T-helper 2 cell (primary cell): ENCODE measurements at places on chromosomes 3 and 15.

- DNase-seq = no peak
These were observed 106.3 kb downstream of the RORA start for GRCh38 chr15:61122647-61123375.

DNA sequence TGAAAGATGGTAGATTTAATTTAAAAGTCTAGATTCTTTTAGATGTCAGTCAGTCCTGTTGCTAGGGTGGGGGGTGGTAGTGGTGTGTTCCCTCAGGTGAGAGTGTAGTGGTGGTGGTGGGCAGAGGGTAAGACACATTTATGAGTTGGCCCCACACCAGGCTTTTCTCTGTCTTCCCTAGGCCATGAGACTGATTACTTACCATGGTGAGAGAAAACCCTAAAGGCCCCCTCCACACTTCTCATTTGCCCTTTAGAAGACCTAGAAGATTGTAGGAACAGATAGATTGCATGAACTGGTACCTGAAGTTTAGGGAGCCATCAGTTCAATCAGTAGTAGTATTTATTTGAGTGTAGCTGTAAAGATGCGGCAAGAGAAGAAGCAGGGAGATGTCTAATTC lies 20.9 kb downstream of the FNDC3B start:
- no peak for DNase-seq

GRCh38 chr15:65910341-65910740 lies 41.0 kb downstream of the RAB11A start:
- no peak for DNase-seq

DNA sequence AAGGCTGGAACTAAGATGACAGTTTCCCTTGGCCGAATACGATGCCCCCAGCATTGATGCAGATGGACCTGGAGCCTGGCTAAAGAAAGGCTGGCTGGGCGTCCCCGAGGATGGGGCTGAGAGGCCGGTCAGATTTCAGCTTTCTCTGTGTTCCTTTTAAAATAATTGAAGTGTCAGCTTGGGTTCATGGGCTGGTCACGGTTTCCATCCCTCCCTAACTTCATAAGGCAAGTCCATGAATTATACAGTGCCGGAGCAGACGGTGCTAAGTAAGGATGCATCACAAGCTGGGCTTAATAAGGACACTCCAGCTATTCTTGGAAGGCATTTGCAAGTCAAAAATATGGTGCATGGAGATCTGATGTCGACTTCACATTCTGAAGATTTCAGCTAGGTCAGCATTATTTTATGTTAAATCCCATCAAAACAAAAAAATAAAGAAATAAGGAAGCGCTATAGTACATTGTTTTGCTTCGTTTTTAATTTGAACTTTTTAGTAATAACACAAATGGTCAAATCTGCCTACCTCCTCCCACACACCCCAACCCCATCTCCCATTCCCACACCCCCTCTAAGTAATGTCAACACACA lies 220.8 kb downstream of the RPLP1 start:
- no peak for DNase-seq

GRCh38 chr3:81249540-81250029 lies 511.9 kb downstream of the GBE1 start:
- DNase-seq = no peak

DNA sequence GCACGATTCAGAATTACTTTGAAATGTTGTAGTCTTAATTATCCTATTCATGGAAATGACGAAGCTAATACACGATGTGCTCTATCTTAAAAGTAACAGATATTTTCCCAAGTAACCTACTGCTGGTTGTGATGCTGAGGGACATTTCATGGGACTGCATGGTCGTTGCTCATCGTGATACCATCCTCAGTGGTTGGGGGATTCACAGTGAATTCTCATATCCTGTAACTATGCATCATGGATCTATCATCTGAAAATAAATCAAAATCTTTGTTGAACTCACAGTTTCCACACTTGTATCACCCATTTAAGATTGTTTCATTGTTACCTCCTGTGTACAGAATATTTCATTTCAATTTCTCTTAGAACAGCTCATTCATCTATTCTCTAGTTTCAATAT lies 84.7 kb downstream of the OPA1 start:
- no peak for DNase-seq

DNA sequence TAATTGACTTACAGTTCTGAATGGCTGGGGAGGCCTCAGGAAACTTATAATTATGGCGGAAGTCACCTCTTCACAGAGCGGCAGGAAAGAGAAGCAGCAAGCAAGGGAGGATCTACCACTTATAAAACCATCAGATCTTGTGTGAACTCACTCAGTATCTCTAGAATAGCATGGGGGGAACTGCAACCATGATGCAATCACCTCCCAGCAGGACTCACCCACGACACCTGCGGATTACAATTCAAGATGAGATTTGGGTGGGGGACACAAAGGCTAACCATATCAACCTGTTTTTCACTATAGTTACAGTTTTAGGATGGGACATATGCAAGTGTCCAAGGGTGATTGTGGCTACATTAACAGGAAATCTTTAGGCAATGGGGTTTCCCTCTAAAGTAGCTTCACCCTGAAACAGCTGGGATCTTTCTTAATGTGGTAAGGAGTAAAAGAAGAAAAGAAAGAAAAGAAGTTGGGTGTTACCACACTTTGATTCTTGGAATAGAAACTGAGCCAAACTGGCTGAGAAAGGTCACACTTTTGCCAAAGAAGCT lies 453.8 kb downstream of the OTOL1 start:
- DNase-seq = no peak

- no peak for DNase-seq
These were observed 53.0 kb downstream of the TBC1D2B start for GRCh38 chr15:78024519-78024870.

GRCh38 chr3:169272532-169272931 lies 391.0 kb downstream of the MECOM start:
- DNase-seq = no peak

GRCh38 chr3:4866866-4867265 lies 112.4 kb upstream of the BHLHE40 start:
- DNase-seq = no peak

DNA sequence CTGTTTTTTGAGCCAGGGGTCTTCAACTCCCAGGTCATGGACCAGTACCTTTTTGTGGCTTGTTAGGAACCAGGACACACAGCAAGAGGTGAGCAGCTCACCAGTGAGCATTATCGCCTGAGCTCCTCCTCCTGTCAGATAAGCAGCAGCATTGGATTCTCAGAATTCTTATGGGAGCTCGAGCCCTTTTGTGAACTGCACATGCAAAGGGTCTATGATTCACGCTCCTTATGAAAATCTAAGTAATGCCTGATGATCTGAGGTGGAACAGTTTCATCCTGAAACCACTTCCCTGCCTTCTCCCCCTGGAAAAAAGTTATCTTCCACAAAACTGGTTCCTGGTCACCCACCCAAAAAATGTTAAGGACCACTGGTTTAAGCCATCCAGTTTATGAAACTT lies 1047.6 kb downstream of the OTOL1 start:
- DNase-seq = no peak

GRCh38 chr15:89928421-89928820 lies 15.7 kb upstream of the ARPIN start:
- DNase-seq = no peak

GRCh38 chr3:13884851-13885703 lies 5.2 kb upstream of the WNT7A start:
- DNase-seq = peak; percentile 33

GRCh38 chr3:13108861-13109260 lies 35.6 kb upstream of the IQSEC1 start:
- no peak for DNase-seq

GRCh38 chr3:128442070-128442469 lies 24.6 kb downstream of the DNAJB8 start:
- DNase-seq = no peak

GRCh38 chr3:126573492-126574117 lies 14.9 kb upstream of the C3orf22 start:
- DNase-seq = no peak

DNA sequence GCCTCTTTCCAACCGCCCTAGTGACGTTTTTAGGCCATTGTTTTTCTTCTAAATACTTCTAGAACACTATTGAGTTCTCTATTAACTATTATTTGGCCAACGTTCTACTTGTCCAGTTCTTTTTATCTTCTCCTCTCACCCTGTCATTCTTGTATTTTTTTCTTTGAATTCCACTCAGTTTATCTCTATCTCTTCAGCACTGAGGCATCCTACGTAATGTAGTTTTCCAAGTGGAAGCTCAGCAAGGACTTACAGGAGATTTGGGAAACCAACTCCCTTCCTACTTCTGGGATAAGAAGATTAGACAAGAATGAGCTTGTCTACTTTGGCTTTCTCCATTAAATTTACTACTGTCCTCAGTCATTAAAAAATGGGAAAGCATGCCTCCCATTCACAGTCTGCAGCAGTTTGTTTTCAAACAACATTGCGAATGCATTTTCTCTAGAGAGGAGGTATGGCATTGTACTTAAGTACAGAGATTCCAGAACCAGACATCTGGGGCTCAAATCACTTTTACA lies 21.3 kb upstream of the NR2F2 start:
- no peak for DNase-seq

GRCh38 chr3:76554707-76555106 lies 485.2 kb upstream of the ROBO2 start:
- no peak for DNase-seq
